Myocyte (in vitro differentiated cells): ENCODE measurements at places on chromosomes 4 and X. TPM values are rescaled to one million over a fixed set of nuclear protein-coding genes. Genes with fewer than 3 reads are reported as not detected.

DNA sequence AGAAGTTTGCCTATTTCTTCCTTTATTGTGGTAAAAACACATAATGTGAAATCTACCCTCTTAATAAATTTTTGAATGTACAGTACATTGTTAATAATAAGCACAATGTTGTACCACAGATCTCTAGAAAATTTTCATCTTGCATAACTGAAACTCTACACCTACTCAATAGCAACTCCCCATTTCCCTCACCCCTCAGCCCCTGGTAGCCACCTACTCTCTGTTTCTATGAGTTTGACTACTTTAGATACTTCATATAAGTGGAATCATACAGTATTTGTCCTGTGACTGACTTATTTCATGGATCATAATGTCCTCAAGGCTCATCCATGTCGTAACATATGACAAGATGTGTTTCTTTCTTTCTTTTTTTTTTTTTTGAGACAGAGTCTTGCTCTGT, 446.4 kb downstream of the RPA4 start:
- no peak for DNase-seq

- DNase-seq, result no peak
Observed at GRCh38 chr4:101857176-101857575, 66.6 kb downstream of the BANK1 start.

DTHD1 gene
- total RNA-seq, result not detected in 2 replicates

PDGFC gene
- 38.0 and 49.5 TPM in 2 replicates for total RNA-seq

DNA sequence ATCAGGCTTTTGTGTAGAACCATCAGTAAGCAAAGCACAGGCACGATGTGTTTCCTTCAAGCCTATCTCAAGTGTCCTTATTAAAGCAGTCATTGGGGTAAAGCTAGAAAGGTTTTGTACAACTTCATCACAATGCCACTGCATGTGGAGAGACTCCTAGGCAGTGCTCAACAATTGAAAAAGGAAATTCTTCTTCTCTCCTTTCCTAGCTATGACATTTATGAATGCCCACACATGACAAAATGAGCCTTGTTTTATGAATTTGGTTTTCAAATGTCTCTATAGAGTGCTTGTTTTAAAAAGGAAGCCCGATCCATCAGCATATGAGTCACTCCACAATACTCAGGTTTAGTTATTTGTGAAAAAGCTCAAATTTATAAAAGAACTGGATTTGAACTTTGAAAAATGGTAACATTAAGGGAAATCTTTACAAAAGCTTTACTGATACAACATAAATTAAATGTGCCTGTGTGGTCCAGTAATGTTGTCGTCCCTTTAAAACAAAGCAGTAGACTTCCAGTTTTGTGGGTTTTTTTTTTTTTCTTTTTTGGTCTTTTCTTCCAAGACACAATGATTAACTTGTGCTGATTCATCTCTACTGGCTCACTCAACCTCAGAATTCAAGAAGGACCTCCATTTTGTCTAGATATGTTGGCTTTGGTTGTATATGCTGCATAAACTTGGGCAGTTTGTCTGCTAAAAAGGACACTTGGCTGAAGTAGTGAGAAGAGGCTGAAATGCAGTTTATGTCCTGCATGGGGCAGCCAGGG, 273.8 kb downstream of the GASK1B start:
- DNase-seq, result no peak

TMEM154 gene
- total RNA-seq, result 0.10 and 0.24 TPM in 2 replicates

DNA sequence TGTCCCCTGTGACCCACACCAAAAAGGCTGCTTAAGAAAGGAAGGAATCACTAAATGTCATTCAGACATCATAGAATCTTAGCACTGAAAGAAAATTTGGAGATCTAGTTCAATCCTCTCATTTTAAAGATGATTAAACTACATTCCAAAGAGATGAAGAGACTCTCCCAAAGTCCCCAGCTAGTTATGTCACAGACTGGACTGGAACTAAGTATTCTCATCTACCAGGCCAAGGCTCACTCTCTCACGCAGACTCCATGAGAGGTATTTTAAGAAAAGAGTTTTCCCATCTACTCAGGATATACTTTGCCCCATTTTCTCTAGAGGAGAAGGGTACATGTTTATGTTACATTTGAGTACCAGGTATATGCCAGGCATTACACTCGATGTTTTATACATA, 6.9 kb downstream of the FABP2 start:
- no peak for DNase-seq

GRCh38 chrX:15946783-15947580, 92.4 kb upstream of the AP1S2 start:
- DNase-seq, result peak; percentile 63

- no peak for DNase-seq
Observed at GRCh38 chr4:84456157-84456556, 42.9 kb downstream of the NKX6-1 start.

TMEM184C gene
- total RNA-seq, result 35.4 and 36.1 TPM in 2 replicates

GCNA gene
- 1.5 and 3.1 TPM in 2 replicates for total RNA-seq

DNA sequence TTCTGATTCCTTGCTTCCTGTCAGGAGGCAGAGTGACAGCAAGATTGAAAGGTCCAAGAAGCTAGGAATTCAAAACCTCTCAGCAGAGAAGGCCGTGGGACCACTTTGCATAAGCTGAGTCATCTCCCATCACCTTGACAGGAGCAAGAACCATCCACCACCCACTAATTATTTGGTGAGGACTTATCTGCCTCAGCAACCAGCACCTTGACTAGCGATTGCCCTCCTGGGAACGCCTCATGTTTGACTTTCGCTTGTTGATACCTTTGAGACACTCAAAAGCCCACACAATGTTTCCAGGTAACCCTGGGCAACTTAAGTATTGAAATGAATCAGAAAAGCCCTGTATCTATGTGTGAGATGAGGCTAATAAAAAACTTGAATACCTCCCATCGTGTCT, 233.5 kb upstream of the GYPA start:
- no peak for DNase-seq
